ENCODE measurements at places on chromosomes 6 and 20.

- no peak for DNase-seq
These were observed 397.4 kb downstream of the C6orf118 start for GRCh38 chr6:164911873-164912580.

- no peak for DNase-seq
These were observed 602.9 kb downstream of the MMUT start for GRCh38 chr6:48860175-48860574.

DNA sequence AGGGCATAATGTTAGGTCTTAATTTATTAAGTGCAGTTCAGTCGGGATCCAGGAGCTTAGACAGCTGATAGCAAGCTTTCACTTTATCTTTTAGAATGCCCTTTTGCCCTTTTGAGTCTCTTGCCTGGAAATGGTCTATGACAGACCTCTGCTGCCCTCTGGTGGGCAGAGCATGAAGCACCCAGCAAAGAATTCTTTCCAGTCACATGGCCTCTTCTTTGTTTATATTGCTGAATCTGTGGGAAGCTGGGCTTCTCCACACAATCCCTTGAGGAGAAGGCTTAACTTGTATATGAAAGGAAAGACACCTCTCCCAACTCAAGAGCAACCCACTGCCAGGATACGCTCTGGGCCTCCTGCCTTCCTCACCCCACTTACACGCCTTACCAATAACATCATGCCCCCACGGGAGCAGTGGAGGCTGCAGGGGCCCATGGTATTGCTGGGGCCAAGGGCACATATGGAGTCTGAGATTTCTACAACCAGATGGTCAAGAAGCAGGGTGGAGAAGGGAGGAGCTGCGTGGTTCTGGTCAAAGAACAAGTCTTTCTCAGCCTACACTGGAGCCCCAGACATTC lies 20.4 kb downstream of the WFDC3 start:
- DNase-seq = peak; percentile 89

- DNase-seq = no peak
These were observed 459.8 kb upstream of the RUNX2 start for GRCh38 chr6:44868335-44868668.

- no peak for DNase-seq
These were observed 38.6 kb downstream of the ATXN1 start for GRCh38 chr6:16722630-16723029.

GRCh38 chr6:135250234-135250633 lies 69.1 kb downstream of the MYB start:
- DNase-seq = no peak

- no peak for DNase-seq
These were observed 783 bp downstream of the LRRC73 start for GRCh38 chr6:43509142-43509983.

DNA sequence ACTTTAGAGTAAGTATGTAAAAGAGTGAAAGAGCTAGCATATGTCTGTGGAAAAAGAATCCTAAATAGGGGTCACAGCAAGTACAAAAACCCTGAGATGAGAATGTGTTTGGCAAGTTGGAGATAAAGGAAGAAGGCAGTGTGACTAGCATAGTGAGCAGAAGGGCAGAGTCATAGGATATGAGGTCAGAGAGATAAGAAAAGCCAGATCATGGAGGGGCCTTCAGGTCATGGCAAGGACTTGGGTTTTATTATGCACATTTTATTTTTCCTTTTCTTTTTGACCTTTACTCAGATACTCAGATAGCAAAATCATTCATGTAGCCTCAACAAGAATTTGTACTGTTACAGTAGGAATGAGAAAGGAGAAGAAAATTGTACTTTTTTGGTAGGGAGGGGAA lies 138.0 kb downstream of the GJA1 start:
- DNase-seq = no peak

DNA sequence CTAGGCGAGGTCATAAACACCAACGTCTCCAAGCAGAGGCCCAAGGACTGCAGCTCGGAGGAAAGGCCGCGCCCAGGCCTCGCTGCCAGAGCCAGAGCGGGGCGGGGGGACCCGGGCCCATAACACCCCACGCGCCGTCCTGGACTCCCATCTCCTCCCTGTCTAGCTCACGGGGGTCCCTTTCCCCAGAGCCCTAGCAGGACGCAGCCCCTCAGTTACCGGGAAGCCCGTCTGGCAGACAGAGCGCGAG lies 44.9 kb downstream of the MDFI start:
- no peak for DNase-seq

DNA sequence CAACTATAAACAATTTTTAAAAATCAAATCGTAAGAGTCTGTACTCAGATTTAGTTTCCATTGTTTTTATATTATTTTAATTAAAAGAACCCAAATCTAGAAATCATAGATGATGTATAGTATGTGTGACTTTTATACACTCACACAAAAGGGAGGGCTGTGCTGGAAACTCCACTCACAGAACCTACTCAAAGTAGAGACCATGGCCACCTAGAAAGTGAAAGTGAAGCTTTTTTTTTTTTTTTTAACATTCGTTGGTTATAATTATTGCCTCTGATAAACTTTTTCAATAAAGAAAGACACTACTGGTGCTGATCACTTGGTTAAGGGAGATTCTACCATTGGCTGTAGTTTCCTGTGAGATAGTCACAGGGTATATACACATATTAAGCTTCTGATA lies 37.9 kb upstream of the PRL start:
- no peak for DNase-seq

DNA sequence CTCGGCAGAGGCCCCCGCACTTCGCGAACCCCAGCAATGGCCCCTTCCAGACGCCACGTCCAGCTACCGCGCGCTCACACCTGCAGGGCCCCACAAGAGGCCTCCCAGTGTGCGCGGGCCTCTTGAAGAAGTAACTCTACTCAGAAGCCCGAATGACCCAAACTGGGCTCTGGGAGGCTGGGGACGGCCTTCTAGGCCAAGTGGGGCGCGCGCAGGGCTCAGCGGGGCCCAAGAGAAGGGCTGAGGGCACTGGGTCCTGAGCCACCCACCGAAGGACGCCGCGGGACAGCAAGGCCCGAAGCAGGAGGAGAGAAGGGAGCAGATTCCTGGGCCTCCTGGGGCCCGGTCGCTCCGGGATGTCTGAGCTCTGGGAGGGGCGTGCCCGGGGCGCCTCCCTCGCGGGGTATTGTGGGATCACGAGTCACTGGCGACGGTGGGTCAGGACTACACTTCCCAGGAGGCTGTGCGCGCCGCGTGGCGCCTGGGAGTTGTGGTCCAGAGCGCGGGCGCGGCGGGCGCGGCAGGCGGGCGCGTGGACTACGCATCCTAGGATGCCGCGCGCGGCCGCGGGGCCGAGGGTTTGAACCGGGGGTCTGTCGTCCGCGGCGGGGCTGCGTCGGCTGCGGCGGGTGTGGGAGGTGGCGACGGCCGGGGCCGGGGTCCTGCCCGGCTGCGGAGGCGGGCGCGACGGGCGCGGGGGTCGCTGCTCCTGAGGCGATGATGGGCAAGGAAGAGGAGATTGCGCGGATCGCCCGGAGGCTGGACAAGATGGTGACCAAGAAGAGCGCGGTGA lies at the start of gene TCEA2:
Gene TCEA2 (plus strand): TSS at position 603 of the 793 bp plus-strand sequence. CDS start 115 bp downstream, at position 718.
- peak; percentile 93 for DNase-seq

- DNase-seq = no peak
These were observed 32.6 kb downstream of the MDFI start for GRCh38 chr6:41670703-41671360.

DNA sequence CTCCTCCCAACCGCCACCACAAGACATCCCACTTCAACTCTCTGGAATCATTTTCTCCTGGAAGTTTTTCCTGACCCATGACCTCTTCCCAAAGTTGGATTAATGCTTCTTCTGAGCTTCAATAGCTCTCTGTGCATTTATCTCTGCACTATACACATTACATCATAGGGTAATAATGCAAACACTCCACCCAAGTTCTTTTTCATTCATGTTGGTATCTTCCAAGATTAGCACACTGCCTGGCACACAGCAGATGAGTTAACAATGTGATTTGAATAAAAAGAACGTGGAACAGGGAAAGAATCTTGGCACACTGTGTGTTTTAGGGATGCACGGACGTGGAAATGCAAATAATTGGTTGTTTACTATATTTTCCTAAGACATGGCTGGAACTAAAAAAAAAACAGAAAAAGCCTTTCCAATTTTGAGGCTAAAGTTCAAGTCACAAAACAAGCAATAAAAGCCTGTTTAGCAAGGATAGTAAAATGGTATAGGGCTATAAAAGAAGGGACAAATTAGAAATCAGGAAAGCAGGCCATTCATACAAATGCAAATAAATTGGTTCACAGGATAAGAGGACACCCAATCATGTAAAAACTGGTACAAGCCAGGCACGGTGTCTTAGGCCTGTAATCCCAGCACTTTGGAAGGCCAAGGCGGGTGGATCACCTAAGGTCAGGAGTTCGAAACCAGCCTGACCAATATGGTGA lies 1.6 kb upstream of the FAM135A start:
- DNase-seq = no peak

GRCh38 chr20:15047601-15048000 lies 710.2 kb upstream of the FLRT3 start:
- no peak for DNase-seq

- peak; percentile 91 for DNase-seq
These were observed 20.7 kb upstream of the TRIM27 start for GRCh38 chr6:28944412-28944865.

- no peak for DNase-seq
These were observed 76.4 kb downstream of the OGFRL1 start for GRCh38 chr6:71364889-71365542.

DNA sequence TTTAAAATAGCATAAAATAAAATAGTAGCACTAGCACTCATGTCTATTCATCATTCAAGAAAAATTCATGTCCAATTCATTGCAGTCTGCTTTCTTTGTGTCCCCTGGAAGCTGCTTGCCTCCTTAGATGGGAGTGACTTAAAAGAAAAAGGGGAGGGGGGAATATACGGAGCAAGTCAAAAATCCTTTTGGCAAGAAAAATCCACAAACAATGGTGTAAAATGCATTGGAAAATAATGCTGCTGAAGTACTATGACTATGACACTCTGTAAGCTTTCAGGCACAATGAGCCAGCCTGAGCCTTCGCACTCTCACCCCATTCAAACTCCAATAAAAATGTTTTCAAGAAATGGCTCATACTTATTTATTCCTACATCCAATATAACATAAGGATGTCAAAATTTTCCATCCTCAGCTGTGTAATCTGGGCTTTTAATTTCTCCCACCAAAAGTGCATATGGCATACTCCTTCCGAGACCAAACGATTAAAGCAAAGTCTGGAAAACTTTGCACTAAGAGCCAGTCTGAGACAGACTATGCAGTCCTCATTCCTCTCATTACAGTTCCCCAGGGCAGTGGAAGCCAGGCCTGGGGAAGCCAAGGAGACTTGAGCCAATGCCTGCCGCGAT lies 790 bp downstream of the NEDD9 start:
- no peak for DNase-seq

DNA sequence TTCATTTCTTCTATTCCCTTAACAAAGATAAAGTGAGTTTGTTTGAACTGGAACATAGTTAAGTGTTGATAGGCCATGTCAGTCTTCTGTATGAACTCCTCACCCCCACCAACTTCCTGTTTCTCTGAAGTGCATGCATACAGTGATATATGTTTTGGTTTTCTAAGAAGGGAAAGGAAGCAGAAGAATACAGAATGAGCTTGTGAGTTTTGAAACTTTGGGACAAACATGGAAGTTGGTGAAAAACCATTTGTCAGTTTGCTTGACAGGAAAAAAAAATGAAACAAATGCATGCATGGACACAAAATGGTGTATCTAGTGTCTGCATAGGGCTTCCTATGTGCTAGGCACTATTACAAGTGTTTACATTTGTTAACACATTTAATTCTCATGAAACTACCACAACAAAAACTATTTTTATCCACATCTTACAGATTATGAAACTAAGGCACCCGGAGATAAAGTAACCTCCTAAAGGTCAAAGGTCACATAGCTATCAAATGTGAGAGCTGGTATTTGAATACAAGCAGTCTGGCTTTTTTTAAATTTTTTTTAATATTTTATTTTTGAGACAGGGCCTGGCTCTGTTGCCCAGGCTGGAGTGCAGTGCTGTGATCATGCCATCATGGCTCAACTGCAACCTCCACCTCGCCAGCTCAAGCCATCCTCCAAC lies 105.9 kb downstream of the ADGRB3 start:
- no peak for DNase-seq

- DNase-seq = no peak
These were observed 1.2 kb upstream of the FABP7 start for GRCh38 chr6:122778302-122778701.

- DNase-seq = no peak
These were observed 17.3 kb downstream of the GABRR2 start for GRCh38 chr6:89297695-89298351.

- DNase-seq = no peak
These were observed 25.9 kb downstream of the ELOVL2 start for GRCh38 chr6:11018225-11018624.

- DNase-seq = no peak
These were observed 6.0 kb downstream of the ARMC12 start for GRCh38 chr6:35742842-35743241.

DNA sequence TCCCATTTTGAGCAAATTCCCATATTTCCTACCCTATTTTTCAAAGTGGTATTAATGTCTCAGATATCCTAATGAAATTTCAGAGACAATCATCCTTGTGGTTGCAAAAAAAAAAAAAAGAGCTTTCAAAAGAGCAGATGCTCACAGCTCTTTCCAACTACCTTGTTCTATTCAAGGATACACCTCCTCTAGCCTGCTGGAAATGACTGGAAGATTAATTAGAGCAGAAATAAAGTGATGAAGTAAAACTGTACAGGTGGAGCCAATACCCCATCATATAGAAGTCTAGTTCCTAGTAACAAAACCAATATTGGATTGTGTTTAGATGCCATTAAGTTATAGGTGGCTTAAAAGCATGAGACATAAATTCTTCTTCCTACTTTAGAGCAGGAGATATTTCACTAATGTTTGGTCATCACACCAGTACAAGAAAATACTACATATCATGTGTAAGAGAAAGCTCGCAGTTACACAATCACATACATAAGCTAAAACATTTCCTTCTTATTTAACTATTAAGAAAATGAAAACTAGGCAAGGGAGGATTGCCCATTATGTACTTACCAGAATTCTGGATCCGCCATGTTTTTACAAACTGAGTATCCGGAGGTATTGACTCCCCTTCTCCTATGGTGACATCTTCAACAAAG lies 42.4 kb downstream of the ILRUN start:
- DNase-seq = no peak

DNA sequence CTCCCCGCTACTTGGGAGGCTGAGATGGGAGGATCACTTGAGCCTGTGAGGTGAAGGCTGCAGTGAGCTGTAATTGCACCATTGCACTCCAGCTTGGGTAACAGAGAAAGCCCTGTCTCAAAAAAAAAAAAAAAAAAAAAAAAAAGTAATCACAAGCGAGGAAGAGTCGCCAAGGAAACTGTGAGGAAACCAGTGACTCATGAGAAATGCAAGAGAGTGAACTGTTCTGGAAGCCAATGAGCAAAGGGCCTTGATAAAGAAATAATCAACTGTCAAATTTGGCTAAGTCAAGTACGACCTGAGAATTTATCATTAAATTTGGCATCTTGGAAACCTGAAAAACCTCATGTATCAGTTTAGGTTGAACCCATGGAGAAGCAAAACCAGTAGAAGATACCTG lies 16.1 kb upstream of the LAMP5 start:
- DNase-seq = no peak

DNA sequence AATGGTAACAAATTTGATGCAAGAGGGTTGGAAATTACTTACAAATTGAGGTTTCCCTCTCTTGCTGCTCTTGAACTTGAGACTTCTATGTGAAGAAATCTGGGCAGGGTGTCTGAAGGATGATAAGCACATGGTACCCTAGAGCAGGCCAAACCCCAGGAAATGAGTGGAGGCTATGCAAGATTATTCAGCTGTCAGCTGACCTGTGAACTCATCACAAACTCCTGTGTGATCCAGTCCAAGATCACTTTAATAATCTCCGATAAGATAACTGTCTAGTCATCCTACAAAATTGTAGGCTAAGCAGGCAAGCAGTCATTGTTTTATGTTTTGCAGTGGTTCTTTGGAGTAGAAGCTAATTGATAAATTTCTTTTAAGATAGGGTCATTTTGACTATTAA lies 213.1 kb downstream of the BTBD3 start:
- no peak for DNase-seq
